ENCODE measurements at places on chromosomes 11 and 22.
A peak's percentile ranks its signal among the peaks of the same experiment; 100 is the strongest.

GRCh38 chr22:39184586-39185577 is 32.4 kb upstream of the CBX7 start:
- DNase-seq, result no peak

- no peak for DNase-seq
Measured at GRCh38 chr22:47374901-47375575, 612.6 kb downstream of the TBC1D22A start.

DNA sequence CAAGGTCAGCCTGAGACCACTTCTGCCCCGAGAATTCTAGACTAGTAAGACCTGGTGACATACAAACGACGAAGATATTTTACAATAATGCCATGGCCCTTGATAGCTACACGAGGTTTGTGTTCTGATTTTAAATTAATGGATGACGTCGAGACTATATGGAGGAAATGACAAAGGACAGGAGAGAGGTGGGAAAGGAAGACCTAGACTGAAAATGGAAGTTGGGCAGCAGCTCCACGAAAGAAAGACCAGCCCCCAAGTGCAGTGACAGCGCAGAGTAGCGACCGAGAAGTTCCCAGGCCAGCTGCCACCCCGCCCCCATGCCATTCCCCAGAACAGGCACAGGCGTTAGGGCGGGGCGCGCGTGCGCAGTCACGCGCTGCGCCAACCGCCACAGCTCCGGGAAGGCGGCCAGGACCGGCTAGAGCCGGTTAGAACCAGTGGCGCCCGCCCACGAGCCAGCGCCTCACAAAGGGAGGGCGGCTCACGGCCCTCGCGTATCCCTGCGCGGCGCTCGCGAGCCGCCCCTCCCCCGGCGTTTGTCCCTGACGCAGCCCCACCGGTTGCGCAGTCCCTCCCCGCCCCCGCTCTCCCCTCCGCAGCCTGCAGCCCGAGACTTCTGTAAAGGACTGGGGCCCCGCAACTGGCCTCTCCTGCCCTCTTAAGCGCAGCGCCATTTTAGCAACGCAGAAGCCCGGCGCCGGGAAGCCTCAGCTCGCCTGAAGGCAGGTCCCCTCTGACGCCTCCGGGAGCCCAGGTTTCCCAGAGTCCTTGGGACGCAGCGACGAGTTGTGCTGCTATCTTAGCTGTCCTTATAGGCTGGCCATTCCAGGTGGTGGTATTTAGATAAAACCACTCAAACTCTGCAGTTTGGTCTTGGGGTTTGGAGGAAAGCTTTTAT is 1.5 kb upstream of the MALAT1 start:
- peak; percentile 98 for DNase-seq

GRCh38 chr11:129739339-129739738 is 76.3 kb upstream of the TMEM45B start:
- DNase-seq, result no peak

GRCh38 chr11:3225159-3225758 is 6.6 kb upstream of the MRGPRG start:
- no peak for DNase-seq

DNA sequence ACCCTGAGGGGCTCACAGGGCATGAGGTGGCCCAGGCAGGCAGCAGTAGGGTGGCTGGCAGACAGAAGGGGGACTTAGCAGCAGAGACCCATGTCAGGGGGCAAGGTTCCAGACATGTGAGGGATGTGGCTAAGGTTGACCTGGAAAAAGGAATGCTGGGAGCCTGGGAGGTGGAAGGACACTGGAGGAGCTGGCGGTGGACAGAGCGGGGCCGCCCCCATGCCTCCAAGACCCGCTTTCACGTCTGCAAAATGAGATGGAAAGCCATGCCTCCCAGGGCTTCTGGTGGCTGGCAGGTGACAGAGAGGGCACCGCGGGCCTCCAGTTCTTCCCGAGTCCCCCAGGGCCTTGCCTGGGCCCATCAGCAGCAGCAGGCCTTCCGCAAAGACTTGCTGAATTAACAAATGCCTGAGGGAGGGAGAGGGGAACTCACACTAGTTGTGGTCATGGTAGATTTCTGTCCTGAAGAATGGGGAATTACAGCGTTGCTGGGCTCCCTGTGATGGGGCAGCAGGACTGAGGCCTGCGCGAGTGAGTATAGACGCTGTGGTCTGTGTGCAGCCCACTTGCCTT is 23.1 kb upstream of the SOX10 start:
- DNase-seq, result no peak

GRCh38 chr11:88208745-88209144 is 33.5 kb upstream of the RAB38 start:
- no peak for DNase-seq

DNA sequence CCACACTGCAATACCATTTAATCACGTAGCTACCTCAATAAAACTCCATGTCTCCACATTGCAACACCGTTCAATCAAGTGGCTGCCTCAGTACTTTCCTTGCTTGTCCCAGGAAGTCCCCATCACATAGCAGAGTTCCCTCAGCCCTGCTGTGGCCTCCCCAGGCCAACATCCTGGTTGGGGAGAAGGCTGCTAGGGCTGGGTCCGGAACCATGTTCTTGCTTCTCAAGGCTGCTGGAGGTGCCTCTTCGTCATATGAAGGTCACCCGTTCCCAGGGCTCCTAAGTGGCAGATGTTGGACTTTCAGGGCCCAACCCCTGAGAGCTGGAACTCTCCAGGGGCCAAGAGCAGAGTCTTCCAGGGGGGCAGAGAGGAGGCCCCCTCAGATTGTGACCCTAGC is 3.3 kb downstream of the ART5 start:
- no peak for DNase-seq
